PC-3 (cell line): ENCODE measurements at places on chromosomes 4 and X.
A peak's percentile ranks its signal among the peaks of the same experiment; 100 is the strongest.

DNA sequence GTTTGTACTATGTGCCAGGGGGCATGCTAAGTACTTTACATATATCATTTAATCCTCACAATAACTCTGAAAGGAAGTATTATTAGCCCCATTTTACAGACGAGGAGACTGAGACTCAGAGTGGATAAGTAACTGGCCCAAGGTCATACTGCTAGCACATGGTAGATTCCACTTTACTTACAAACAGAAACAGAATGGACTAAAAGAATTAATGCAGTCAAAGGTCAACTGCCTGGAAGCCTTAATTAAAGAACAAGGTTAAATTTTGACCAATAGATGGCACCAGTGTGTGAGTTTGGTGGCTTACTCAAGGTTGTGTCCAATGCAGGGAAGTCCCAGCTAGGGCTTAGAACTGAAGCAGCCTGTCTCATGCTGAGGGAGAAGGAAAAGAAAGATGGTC is 4.7 kb downstream of the RIPPLY1 start:
- peak; percentile 79 for DNase-seq

DNA sequence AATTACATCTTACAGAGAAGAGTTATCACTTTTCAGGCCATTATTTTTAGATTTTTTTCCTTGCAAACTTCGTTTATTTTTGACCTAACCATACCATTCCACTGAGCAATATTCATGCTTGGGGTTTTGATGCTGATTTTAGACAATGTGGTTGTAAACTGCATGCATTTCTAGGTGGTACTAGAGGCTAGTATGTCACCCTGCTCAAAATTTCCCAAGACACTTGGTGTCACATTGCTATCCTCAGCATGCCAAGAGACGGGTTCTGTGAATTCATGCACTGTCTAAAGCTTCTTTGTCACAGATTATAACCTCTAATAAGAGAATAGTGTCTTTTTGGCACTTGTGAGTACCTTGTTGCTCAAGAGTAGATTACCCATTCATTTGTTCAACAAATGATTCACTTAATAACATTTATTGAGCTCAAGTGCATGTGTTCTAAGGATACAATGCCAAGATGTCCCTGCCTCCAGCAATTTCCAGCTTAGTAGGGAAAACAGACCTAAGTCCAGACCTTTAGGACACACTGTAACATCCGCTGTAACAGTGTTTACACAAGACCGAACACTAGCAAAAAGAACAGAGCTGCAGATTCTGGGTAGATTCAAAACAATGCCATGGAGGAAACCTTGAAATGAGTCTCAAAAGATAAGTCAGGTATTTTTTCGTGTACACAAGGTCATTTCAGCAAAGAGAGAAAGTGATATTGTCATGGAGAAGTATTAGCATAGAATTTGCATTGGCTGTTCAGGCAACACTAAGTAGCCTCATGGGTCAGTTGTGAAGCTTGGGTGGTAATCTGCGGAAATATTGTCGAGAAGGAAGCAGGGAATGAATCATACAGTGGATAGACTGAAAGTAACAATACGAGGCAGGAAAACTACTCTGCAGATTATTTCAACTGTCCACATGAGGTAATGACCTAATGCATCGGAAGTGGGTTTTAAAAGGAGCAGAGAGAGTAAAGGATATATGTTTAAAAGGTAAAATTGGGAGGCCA is 515.1 kb upstream of the ZFP42 start:
- DNase-seq = peak; percentile 82

DNA sequence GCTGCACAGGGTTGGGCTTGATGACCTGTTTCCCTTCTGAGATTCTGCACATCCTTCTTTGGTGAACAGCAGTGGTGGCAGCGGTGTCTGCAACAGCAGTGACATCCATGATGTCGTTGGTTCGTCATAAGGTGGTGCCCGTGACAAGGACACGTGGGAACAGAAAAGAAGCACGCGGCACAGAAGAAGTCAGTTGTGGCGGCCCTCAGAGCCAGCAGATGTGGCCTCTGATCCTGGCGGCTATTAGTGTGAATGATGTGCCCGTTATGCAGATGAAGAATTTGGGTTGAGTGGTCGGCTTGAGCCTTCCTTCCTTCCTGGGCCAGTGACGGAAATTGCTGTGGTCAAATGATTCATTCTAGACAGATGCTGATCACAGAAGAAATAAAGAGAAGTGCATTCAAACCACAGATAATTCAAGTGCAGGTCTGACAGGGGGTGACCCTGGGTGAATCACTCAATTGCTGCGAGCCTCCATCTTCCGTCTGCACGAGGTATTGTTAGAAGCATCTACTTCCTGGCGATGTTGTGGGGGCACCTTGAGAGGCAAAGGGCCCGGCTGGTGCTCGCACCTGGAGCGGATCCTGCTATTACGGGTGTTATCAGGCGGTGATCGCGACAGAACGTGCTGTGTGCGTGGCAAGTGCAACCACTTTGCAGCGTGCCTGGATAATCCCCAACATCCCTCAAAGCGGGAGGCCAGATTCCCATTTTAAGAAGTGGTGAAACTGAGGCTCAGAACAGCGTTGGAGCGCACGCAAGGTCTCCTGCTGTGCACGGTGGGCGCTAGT is 215.2 kb upstream of the PSAPL1 start:
- peak; percentile 84 for DNase-seq

DNA sequence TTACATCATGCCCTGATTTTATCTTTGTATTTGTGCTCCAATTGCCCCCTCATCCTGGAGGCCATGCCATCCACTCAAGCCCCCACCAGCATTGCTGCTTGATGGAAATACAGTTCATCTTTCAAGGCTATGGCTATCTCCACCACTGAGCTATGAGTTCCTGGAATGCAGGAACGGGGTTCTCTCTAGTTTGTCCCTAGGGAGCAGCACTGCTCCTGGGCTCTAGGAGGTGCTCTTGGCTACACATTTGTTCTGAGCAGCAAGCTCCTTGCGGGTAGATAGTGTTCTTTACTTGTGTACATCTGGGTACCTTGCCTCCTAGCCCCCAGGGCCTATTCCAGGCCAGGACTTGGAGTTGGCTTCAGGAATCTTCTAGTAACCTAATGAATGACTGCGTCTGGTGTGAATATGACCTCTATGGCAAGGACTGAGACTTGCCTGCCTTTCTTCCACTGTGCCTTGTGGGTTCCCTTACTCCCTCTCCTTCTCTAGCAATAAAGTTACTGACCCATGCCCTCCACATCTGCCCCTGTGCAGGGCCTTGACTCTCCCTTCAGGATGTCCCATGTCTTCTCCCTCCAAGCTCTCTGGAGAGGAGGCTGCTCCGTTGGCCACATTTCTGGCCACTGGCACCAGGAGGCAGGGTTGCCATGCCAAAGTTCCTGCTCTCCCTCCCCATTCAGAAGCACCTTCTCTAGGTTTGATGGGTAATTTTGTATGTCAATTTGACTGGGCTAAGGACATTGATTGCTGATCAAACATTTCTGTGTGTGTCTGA is 7.6 kb downstream of the CITED1 start:
- peak; percentile 29 for DNase-seq

DNA sequence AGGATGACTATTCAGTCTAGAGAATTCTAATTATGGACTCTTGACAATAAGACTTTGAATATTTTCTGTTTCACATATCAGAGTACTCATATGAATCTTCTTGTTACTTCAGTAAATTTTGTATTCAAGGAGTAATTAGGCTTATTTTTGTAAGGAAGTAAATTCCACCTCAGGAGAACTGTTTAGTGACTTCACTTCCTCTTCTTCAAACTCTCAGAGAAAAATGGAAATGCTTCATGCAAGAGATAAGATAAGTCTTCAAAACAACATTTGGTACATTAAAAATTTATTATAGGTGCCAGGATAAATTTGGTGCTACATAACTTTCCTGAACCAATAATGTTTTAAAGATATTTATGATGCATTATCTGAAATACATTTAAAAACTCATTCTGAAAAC is 1421.9 kb downstream of the PCDH7 start:
- no peak for DNase-seq

DNA sequence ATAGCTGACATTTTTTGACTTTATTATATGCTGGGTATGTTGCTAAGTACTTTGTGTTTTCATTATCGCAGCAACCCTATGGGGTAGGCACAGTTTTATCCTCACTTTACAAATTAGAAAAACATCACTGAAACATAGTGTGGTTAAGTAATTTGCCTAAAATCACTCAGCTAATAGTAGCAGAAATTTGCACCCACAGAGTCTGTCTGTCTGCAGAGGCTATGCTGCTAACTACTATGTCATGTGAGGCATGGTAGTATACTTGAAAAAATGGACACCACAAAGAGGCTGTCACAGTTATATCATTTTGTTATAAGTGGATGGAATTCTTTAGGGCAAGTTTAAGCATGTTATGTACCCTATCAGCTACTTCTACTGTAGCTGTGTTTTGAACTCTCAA is 69.0 kb downstream of the STAG2 start:
- no peak for DNase-seq

DNA sequence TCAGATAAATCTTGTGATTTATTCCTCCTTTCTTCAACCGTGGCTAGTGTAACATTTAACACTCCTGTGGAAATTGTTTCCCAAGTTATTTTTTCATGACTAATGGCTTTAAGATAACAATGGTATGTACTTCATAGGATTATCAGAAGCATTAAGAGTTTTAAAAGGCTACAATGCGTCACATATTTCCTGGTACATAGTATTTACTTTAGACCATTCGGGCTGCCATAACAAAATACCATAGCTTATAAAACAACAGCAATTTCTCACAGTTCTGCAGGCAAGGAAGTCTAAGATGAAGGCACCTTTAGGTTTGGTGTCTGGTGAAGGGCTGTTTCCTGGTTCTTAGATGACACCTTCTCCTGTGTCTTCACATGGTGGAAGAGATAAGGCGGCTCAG is 158.6 kb downstream of the PAPSS1 start:
- DNase-seq = no peak

- DNase-seq = no peak
These were observed 1102.6 kb downstream of the ADGRL3 start for GRCh38 chr4:62302710-62303109.

- no peak for DNase-seq
These were observed 61.6 kb upstream of the PRDM8 start for GRCh38 chr4:80135702-80136058.

DNA sequence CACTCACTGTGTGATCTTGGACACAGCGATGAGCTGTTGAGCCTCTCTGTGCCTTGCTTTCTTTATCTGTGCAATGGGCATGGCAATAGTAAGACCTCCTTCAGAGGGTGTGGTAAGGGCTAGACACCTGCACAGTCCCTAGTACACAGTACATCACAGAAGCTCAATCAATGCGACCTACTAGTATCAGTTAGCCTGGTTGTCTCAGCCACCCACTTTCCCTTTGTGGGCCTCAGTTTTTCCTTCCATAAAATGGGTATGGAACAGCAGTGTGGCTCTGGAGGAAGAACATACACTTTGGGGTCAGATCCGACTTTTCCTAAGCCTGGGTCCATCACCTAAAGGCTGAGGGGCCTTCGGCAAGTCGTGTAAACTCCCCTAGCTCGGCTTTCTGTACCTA is 3.5 kb upstream of the HTRA3 start:
- DNase-seq = no peak

- no peak for DNase-seq
These were observed 35.0 kb upstream of the MXD4 start for GRCh38 chr4:2296631-2297601.

- DNase-seq = no peak
These were observed 170.5 kb downstream of the CDS1 start for GRCh38 chr4:84753321-84753972.

DNA sequence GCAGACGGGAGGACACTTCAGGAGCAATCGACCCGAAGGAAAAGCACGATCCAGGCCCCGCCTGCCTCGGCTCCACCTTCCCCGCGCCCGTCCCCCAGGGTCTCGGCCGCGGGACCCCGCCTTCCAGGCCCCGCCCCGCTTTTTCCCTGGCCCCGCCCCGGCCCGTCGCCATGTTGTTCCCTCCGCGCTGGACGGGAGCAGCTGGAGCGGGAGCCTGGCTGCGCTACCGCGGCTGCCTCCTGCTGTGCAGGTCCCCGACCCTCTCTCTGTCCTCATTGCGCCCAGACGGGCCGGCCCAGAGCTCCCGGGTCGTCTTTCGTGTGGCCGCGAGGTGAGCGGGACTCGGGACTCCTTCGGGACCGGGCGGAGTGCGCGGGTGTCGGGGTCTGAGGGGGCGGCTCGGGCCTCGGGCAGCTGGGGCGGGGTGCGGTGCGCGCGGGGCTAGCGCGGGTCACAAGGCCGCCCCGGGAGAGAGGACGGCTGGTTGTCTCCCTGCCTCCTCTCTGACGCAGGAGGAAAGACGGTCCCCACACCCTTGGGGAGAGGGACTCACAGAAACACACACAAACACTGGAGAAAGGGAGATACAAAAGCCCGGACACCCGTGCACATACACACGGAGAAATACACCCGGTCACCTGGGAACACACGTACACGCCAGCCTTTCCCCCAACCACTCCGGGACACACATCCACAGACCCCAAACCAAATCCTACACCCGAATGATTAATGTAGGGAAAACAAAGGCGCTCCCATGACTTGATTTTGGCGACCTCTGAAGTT is at the start of gene RAB9A:
RAB9A (plus strand) TSS at position 171 of the 783 bp plus-strand sequence. CDS start 19,619 bp downstream, outside the sequence.
- DNase-seq = peak; percentile 76

- peak; percentile 64 for DNase-seq
These were observed 33.4 kb upstream of the ENPP6 start for GRCh38 chr4:184250795-184251669.

GRCh38 chrX:108537005-108537404 is 97.4 kb downstream of the COL4A5 start:
- peak; percentile 73 for DNase-seq

DNA sequence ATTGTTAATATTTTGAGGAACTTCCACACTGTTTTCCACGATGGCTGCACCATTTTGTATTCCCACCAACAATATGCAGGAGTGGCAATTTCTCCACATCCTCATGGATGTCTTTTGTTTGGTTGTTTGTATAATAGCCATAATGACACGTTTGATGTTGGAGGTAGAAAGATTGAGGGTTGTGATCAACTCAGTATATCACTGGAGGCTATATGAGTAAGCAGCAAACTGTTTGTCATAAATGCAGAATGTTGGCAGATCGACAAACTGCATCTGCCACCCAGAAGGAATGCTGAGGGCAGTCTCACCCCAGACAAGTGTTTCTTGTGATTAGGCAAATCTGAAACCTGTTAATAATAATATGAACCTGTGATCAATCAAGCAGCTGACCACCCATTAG is 243.9 kb upstream of the WDFY3 start:
- peak; percentile 86 for DNase-seq

DNA sequence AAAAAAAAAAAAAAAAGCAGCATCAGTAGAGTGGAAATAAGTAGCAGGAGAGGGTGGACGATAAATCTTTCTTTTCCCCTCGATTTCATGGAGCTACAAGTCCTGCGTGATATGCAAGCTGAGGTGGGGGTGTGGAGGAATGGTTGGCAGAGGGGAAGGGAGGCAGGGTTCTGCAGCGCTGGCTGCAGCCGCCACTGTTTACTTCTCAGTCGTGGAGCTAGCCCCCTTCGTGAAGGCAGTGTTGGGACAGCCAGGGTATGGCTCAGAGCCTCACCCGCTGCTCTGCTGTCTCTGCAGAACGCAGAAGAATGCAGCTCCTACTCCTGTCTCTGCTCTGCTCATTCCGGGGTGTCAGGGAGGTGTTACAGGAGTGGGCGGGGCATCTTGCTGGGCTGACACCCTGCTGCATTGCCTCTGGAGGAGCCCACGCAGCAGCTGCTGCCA is 140.6 kb downstream of the GPM6A start:
- DNase-seq = peak; percentile 8
